ENCODE measurements at places on chromosomes 7 and 10.

GRCh38 chr10:132355297-132355696 is 23.3 kb downstream of the LRRC27 start:
- DNase-seq, result no peak

DNA sequence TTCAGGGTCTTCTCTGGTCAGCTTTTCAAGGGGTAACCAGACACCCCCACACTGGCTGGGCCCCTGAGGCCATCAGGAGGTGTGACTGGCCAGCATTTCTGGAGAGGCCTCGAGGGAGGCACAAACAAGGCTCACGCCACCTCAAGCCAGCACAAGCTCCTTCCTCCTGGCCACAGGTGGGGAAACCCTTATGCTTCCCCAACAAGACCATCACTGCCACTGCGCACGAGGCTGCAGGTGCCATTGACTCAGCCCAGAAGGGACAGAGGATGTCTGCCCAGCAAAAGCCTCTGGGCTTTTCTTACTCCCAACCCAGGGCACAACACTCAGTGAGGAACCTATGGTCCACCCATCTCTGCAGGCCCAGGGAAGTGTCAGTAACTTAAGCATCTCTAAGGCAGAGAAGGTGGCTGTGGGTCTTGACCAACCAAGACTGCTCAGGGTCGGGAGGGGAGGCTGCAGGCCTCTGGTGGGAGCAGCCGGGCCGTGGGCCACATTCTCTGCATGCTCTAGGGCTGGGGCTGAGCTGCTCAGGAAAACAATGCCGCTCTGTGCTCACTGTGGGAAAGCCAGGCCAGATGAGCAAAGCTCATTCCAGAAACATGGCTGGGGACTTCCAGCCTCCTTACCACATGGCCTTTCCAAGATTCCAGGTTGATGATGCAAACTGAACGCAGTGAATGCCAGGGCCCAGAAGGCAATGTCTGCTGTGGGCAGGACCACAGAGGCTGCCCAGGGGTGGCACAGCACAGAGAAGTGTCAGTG is 24.2 kb upstream of the RASSF4 start:
- no peak for DNase-seq

DNA sequence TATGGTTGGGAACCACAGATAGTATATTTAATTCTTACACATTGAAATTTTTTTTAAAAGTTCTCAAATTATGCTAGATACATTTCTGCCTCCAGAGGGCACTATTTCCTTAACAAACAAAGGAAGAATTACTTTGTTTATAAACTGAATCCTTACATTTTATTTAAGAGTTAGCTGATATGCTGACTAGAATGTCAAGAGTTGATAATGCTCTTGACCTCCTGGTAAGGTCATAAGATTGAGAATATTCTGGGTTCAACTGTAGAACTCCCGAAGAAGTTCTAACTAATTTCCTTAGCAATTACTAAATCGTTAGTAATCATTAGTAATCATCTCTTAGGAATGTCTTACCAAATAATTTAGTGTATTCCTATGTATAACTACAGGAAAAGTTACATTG is 95.3 kb upstream of the CYP26C1 start:
- DNase-seq, result no peak

- no peak for DNase-seq
These were observed 520 bp upstream of the AQP1 start for GRCh38 chr7:30911133-30911532.

DNA sequence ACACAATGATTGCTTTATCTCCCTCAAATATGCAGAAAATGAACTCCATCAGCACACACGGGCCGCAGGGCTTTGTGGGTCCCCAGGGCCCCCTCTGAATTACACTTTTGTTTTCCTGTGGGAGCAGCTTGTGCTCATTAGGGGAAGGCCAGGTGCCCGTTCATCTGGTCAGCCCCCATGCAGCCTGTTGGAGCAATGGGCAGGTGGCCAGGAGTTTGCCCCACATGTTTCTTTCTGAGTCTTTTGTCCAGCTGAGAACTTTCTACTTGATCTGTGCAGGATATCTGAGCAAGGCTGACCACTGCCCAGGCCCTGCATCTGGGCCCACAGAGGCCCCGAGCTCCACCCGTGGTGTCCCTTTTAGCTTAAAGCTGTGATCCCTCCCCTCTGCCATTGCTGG is 105.3 kb upstream of the FAM20C start:
- no peak for DNase-seq

DNA sequence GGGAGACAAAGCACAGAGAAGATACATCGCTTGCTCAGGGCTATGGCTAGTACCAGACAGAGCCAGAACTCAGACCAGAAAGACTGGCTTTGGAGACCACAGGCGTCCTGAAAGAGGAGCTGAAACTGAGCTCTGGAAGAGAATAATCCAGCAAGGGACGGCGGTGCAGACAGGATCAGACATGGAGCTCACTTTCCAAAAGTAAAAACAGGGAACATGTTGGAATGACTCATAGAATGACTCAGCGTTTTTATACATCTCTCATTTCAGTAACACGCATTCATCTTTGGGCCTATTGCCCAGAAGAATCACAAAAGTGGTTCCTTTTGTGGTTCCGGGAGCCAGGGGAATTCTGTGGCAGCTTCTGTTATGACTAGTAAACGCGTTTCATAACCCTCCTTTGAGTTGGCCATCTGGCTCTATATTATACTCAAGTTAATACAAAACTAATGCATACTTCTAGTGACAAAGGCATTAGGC is 37.2 kb downstream of the PLEKHS1 start:
- no peak for DNase-seq

DNA sequence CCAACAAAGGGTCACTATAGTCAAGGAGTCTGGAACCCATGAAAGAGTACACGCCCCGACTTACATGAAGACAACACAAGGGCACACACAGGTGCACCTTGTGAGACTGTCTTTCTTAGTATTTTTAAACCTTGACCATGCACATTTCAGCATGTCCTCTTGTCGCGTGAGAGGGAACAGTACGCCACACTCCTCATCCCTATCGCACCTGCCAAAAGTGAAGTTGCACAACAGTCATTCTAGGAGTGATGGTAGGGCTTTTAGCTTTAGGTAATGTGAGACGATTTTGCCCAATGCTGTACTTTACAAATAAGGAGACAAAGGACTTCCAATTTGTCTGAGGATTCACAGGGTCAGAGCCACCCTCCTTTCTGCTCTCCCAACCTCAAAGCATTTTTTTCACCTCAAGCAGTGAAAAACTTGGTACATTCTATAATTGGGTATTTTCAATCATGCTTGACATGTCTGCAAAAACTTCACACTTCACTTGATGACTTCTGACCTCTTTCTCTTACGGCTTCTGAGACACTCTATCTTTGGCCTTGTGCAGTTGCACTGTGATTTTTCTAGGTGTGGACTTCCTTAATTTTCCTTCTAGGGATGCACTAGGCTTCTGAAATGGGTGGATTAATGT is 173.9 kb upstream of the GRB10 start:
- DNase-seq, result no peak

Data from stimulated activated CD4-positive, alpha-beta T cell treated with anti-CD3 and anti-CD28 coated beads, Interleukin-2, amount 100 ng/mL, for 24 hours (primary cell).